Frontal cortex (tissue), 4 donors: ENCODE measurements at places on chromosomes 12 and 14.

DNA sequence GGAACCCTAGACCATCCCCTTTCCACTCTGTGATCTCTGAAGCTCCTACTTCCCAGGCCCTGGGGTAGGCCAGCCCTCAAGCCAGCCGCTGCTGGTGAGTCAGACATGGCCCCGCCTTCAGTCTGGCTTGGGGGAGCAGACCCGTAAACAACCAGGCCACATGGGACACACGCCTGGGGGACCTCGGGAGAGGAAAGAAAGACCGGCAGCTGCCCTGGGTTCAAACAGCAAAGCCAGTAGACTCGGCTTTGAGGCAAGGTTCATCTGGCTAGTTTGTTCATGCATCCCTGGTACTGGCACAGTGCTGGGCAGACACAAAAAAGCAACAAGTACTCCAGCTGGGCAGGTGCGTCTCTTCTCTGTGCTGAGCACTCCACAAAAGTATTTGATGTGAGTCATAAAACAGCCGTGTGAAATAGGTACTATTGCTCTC is 101.9 kb downstream of the SETD3 start:
- no peak for DNase-seq

DNA sequence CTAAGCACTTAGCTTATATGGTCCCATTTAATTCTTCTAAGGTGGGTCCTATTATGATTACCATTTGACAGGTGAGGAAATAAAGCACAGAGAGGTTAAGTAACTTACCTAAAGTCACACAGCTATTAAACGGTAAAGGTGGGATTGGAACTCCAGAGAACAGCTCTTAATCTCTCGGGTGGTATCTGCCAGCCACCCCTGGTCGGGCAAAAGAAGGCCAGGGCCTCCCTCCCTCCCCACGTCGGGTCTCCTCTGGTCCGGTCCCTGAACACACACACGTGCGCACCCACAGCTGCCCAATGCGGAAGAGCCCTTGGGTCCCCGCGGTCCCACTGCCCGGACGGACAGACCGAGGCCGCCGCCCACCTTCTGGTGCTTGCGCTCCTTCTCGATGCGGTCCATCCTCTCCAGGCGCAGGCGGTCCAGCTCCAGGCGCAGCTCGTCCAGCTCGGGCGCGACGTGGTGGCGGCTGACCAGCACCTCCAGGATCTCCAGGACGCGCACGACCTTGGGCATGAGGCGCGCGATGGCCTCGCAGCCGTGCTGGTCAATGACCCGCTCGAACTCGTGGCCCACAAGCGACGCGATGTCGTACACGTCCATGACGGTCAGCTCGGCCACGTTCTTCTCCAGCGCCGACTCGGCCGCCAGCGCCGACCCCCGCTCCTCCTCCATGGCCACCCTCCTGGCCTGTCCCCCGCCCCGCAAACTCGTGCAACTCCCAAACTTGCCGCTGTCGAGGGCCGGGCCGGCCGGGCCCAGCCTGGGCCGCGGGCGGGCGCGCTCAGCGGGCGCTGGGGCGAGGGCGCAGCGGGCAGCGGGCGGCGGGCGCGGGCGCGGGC is 490 bp downstream of the RILPL1 start:
- peak; percentile 36 for DNase-seq

DNA sequence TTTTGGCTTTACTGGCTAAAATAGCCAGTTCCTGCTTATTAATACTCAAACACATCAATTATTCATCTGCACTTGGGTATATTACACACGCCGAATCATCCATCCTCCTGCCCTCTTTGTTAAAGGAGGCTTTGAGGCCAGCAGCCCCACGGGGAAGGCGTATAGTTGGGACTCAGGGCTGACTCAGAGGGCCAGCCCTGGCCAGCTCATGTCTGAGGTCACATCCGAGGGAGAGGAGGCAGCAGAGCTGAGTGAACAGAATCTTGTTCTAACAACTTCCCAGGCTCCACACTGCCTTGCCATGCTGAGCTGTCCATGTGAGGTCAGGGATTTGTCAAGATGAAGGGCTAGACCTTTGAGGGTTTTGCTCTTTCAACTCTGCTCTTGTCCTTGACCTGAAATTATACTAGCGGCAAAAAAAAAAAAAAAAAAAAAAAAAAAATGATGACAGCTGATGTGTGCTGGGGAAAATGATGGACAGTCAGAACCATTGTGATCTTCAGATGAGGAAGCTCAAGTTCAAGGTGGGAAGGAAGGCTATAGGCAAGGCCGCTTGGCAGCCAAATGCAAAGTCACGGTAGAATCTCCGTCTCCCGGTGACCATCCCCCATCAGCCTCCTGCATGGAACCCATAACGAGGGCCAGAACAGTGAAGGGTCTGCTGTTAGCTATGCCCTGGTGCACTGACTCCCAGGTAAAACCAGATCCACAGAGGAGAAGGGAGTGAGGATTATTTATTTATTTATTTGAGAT is 12.5 kb upstream of the MARK3 start:
- no peak for DNase-seq

DNA sequence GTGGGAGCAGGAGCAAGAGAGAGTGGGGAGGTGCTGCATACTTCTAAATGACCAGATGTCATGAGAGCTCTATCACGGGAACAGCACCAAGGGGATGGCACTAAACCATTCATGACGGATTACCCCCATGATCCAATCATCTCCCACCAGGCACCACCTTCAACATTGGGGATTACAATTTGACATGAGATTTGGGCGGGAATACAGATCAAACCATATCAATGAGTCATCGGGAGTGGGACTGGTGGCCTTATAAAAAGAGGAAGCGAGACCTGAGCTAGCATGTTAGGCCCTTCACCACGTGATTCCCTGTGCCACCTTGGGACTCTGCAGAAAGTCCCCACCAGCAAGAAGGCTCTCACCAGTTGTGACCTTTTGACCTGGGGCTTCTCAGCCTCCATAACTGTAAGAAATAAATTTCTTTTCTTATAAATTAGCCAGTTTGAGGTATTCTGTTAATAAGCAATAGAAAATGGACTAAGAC is 28.7 kb downstream of the COX8C start:
- DNase-seq: no peak

GRCh38 chr12:62776997-62777396 is 158.0 kb downstream of the PPM1H start:
- no peak for DNase-seq

GRCh38 chr14:94062344-94062940 is 18.6 kb downstream of the DDX24 start:
- DNase-seq: no peak

DNA sequence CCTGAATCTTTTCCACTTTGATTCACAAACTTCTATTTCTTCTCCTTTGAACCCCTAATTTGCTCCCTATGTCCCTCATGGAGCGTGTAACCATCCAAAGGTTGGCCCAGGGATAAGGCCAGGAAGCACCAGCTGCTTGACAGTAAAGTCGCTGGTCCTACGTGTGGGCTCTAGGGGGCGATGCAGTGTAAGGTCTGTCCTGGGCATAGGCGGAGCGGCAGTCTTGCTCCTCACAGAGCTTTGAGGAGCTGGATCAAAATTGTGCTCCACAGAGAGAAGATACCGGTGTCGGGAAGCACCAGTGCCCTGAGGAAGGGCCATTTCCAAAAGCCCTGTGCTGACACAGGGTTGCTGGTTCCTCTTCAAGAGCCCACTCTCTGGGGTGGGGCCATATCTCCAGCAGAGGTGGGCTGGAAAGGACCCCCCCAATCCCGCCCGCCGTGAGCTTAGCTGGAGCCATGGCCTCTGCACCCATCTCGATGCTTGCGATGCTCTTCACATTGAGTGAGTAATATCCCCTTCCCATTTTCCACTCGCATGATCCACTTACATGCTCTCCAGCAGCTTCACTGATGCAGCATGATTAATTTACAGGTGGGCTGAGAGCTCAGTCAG is 49.9 kb upstream of the OR4E1 start:
- DNase-seq: no peak

- no peak for DNase-seq
Observed at GRCh38 chr12:12744546-12745305, 27.6 kb downstream of the CDKN1B start.

DNA sequence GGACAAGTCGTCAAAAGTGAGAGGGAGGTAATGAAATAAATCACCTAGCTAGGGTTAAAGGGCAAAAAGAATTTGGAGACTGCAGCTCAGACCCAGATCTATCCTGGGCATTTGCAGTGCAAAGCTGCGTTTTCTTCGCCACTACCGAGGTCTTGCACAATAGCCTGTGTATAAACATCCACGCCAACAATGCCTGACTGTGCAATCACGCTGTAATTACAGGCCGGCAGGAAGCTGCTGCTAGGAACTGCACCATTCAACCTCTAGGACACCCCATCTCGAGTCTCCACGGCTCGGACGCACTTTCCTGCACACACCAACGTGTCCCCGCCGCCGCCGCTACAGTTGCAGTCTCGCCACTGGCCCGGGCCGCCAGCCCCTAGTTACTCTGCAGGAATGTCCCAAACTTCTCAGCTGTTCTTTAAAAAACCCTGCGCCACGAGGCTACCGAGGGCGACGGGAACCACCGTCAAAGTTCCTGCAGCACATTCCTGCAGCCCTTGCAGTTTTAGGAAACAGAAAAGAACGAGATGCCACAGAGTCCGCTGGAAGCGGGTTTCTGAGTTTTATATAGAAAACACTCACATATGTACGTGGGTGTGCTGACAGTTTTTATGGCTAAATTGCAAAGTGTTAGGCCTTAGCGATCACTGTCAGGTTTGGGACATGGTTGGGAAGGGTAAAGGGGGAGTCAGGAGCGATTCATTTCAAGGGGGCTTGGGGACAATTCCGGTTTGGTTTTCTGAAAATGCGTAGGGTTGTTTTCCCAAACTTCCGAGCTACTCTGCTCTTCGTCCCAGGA is 65.6 kb upstream of the PTGR2 start:
- peak; percentile 47 for DNase-seq

- no peak for DNase-seq
Observed at GRCh38 chr14:78075555-78076277, 94.5 kb upstream of the NRXN3 start.

- DNase-seq: no peak
Observed at GRCh38 chr14:25836636-25837035, 761.2 kb downstream of the NOVA1 start.

- DNase-seq: peak; percentile 43
Observed at GRCh38 chr12:63151623-63152320, 771 bp upstream of the AVPR1A start.

DNA sequence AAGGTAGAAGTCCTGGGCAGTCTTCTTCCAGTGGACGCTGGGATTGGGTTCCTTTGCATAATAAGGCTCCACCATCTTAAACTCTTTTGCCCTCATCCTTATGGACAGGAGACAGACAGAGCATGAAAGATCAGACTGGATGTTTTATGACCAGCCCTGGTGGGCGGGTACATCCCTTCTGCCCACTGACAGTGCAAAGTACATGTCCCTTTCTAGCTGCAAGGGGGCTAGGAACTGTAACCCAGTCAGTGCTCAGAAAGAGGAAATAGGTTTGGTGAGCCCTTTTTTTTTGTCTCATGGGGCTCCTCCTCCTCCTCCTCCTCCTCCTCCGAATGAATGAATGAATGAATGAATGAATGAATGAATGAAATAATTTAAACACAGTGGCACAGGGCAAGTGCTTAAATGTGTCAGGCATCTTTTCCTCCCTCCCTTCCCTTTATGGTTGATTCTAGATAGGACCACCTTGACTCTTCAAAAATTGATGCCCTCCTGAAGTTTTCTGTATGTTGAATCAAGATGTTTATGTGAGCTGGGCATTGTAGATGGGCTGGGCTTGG is 36.4 kb upstream of the HNF1A start:
- DNase-seq: no peak

- DNase-seq: no peak
Observed at GRCh38 chr14:24385524-24385923, 13.3 kb upstream of the NYNRIN start.

- DNase-seq: no peak
Observed at GRCh38 chr14:70926235-70926830, 19.1 kb downstream of the PCNX1 start.

DNA sequence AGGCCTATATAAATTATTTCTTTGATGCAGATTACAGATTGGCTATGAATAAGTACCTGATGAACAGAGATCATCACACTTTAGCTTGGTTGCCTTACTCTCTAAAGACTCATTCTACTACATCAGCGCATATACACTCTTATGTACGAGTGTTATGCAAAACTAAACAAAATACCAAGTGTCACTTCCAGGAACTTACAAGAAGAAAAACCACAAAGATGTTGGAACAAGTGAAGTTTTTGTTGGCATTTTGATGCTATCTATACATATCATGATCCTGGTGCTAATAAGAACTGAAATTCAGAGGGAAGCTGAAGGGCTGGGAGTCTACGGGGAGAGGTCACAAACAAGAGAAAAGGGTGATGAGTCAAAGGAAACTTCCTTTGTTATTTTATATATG is 47.9 kb upstream of the CERS5 start:
- DNase-seq: no peak

- no peak for DNase-seq
Observed at GRCh38 chr12:48374164-48374563, 23.4 kb upstream of the ZNF641 start.

DNA sequence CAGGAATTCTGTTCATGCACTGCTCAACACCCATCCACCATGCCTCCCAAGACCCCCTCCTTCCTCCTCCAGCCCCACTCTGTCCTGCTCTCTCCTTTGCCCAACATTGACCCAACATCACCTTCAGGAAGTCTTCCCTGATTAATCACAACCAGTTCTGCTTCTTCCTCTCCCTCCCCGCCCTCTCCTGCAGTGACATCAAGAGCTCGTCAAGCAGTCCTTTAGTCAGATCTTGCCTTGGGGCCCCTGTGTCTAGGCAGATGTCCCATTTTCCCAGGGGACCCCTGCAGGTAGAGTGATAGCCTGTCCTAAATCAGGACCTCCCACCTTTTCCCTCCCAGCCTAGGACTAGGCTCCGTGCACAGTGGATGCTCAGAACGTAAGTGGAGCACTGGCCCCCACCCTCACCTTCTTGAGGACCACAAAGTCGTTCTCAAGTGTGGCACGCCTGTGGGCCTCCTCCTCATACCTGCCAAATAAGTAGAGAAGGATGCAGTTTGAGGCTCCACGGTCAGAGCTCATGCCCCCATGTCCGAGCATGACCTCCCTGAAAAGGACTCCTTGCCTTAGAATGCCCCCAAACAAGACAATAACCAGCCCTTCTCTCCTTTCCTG is 2.3 kb downstream of the KRT78 start:
- no peak for DNase-seq

- no peak for DNase-seq
Observed at GRCh38 chr12:4742416-4742970, 22.3 kb downstream of the GALNT8 start.

- no peak for DNase-seq
Observed at GRCh38 chr12:52907092-52907810, 2.4 kb upstream of the KRT8 start.

DNA sequence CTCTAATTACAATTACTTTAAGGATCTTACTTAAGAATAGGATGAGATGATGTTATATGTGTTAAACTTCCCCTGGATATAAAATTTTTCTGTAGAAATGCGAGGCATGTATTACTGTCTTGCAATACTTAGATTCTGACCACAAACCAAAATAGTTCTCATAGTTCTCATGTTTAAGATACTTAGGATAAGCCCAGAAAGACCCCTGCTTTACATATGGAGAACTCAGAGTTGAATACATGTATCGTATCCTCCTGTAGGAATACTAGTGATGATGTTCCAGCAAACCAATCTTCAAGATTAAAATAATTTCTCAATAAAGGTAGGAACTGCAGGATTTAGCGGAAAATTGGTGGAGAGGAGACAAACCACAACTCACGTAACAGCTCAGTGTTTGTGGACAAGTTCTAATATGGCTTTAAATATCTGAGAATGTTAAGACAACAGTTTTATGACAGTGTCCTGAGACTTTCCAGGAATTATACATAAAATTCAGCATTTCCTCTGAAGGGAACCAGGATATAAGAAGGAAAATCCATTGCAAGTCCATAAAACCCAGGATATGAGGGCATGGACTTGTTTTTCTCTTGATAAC is 114.7 kb upstream of the CRY1 start:
- DNase-seq: no peak

GRCh38 chr14:58108717-58109116 is 43.3 kb downstream of the ARMH4 start:
- DNase-seq: no peak
